Umbilical cord (tissue), 2 donors: ENCODE measurements at places on chromosomes 11 and 22.

- DNase-seq = peak; percentile 72
These were observed 518 bp downstream of the KMT5B start for GRCh38 chr11:68212421-68213134.

DNA sequence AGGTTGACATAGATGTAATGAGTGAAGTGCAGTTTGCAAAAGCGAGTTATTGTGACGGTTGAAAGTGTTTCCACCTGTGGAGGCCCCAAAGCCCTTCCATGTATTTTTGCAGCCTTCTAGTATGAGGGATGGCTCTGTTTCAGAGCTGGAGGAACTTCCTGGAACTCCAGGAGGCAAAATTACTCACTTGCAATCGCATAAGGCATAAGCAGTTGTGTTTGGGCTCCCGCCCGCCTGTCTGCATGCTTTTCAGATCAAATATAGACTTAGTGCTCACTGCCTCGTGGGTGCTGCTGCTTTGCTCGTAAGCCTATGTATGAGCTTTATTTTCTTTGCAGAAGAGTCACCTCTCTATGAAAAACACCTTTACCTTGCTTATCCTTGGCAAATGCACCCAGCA, 146.8 kb upstream of the LARGE1 start:
- no peak for DNase-seq

DNA sequence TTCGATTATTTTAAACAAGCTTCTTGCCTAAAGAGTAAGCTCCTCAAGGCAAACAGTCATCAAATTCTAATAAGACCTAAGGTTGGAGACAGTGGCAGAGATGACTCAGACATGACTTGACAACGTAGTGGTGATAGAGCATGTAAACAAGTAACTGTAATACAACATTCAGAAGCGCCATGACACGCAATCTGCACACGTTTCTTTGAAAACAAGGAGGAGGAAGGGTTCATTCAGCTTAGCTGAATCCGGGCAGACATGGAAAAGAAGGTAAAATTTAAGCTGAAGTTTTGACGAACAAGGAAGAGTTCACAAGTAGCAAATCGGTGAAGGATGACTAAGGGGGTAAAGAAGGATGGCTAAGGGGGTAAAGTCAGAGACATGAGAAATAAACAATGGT, 152.4 kb upstream of the ZC3H12C start:
- DNase-seq = no peak

DNA sequence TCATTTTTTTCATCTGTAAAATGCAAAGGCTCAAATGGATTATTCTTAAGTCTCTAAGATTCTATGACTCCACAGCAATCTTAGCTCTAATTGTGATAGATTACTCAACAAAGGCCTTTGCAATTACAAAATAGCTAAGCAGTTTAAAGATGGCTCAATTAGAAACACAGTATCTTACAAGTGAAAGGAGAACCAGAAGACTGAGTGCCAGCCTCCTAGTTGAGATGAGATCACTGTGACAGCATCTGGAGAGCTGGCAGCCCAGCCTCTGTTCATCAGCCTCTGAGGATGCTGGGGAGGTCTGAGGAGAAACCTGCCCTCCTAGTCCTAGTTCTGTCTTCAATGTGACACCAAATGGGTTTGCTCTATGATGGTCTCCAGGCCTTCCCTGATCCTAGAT, 158.4 kb upstream of the NARS2 start:
- peak; percentile 86 for DNase-seq
